ENCODE measurements at places on chromosomes 12 and 14. TPM values are rescaled to one million over a fixed set of nuclear protein-coding genes. Genes with fewer than 3 reads are reported as not detected.

Gene ADAMTS20
- total RNA-seq: not detected

Gene METTL17
- total RNA-seq: 88.9 TPM

Gene DPPA3
- total RNA-seq: not detected

Gene ACSM4
- not detected for total RNA-seq

Gene MMP19
- total RNA-seq: not detected

Gene MED6
- total RNA-seq: 47.3 TPM

Gene ARHGAP9
- total RNA-seq: 247 TPM

Gene CDKL1
- total RNA-seq: 14.7 TPM

Gene PPP2R3C
- total RNA-seq: 39.2 TPM

Gene GPR65
- 22.0 TPM for total RNA-seq

Gene CABP1
- 0.68 TPM for total RNA-seq

Gene STXBP6
- not detected for total RNA-seq

Gene SYT1
- not detected for total RNA-seq

Gene CCDC38
- 0.18 TPM for total RNA-seq

Gene IQSEC3
- total RNA-seq: 1.1 TPM

Gene TMEM119
- total RNA-seq: 0.53 TPM

Gene KRT1
- total RNA-seq: not detected

Gene DUSP6
- total RNA-seq: 77.1 TPM

Gene PAPOLA
- total RNA-seq: 151 TPM

All from activated naive CD4-positive, alpha-beta T cell treated with anti-CD3 and anti-CD28 coated beads, Interleukin-2, amount 10 ng/mL, durations not matched to agents 5 hours and 36 hours (primary cell).